ENCODE measurements at places on chromosomes 1 and 21.

DNA sequence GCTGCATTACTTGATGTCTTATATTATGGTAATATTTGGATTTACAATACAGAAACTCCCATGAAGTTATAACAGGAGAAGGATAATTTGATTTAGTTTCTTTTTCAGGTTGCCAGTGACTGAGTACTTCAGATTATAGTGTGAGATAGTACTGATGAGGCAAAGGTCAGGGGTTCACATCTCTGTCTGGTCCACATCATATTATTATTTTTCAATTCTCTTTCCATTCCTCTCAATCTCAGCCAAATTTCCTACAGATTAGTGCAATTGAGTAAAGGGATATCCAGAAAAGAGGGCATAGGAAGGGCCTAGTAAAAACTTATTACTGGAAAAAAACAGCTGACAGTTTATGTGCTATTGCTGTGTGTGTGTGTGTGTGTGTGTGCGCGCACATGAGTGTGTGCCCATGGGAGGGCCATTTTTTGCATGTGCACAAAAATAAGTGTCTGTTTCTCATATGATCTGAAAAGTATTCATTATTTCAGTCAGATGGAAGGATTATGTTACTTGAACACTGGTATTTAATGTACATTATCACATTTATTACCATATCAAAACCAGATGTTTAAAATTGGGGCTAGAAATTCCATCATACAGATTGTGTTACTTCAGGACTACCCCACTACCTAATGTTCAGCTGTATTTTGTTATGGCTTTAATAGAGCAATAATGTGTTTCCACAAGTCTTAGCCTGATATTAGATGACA lies 78.3 kb upstream of the KCNK2 start:
- DNase-seq: no peak

DNA sequence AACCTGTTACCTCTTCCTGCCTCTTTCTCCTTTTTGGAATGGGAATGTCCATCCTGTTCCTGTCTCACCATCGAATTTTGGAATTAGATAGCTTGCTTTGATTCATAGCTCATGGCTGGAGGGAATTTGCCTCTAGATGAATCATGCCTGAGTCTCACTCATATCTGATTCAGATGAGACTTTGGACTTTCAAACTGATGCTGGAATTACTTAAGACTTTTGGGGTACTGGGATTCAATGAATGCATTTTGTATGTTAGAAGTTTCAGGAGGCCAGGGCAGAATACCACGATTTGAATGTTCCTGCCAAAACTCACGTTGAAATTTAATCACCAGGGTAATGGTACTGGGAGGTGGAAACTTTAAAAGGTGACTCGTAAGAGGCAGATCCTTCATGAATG lies 132.4 kb downstream of the DSCAM start:
- no peak for DNase-seq

DNA sequence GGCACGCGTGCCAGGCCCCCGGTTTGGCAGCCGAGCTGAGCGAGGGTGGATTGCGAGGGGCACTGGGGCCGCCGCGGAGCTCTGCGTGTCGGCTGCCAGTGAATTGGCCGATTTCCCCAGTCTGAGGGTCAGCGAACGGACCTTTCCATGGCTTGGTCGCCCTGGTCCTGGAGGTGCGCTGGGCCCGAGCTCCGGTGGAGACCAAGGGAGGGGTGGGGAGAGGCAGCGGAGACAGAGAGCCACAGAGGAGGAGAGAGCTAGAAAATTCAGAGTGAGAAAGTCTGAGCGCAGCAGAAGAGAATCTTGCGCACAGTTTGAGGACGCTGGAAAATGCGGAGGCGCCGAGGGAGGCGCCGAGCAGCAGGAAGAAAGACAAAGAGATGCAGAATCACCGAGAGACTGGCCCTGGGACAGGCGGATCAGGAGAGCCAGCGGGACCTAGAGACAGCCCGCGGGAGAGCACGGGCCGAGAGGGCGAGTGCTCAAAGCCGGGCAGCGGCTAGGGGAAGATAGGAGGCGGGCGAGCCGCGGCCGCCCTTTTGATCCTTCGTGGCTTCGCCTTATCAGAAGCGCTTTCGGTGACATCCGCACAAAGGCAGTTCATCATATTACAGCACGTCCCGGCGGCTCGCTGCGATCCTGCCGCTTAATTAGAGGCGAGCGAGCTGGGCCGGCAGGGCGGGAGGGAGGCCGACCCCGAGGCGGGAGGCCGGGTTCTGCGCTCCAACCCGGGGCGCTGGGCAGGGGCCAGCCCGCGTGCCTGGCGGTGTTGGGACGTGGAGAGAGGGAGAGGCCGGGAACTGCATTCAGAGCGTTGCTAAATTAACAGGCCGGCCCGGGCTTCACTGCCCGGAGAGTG lies 12.7 kb downstream of the PAX7 start:
- peak; percentile 93 for DNase-seq

GRCh38 chr1:85153149-85153891 lies 47.5 kb downstream of the SYDE2 start:
- no peak for DNase-seq

GRCh38 chr1:31970873-31971272 lies 32.7 kb upstream of the PTP4A2 start:
- DNase-seq: no peak

- no peak for DNase-seq
Measured at GRCh38 chr21:43733060-43733459, 14.1 kb downstream of the PDXK start.

DNA sequence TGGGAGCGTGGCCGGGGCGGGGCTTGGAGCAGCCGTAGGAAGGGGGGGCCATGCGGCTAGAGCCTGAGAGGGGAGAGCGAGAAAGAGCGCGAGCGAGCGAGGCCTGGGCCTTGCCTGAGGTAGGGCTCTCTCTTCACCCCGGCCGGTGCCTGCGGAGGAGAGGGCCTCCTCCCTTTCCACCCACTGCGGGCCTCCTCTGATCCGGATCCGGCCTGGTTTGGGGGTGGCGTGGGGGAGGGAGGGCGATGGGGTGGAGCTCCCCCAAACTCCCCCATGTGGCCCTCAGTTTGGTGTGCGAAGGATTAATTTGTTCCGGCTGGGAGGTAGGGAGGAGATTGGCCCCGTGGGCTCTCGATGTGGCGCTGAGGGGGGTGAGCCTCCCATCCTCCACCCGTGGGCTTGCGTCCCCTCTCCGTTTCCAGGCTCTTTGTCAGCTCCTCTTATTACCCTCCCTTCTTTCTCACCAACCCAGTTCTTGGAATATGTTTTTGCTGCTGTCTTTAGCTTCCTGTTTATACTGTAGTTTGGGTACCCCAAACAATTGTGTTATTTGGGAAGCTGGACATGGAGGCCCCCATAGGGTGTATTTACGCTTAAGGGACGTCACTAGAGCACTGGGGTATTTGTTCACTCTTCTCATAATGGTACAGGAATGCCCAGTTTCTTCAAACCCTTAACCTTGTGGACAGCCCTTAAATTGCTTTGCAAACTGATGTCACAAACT lies 685 bp downstream of the UBAP2L start:
- DNase-seq: peak; percentile 75

- DNase-seq: no peak
Measured at GRCh38 chr1:23477359-23478144, 6.4 kb downstream of the ASAP3 start.

GRCh38 chr1:52707927-52708655 lies 9.9 kb upstream of the COA7 start:
- DNase-seq: no peak

GRCh38 chr1:201326710-201327109 lies 43.4 kb downstream of the PKP1 start:
- DNase-seq: no peak

- DNase-seq: no peak
Measured at GRCh38 chr1:21034725-21035628, 141.7 kb downstream of the EIF4G3 start.
